ENCODE measurements at places on chromosomes 5 and 9.

- DNase-seq = no peak
Measured at GRCh38 chr5:38297830-38298608, 39.7 kb downstream of the EGFLAM start.

DNA sequence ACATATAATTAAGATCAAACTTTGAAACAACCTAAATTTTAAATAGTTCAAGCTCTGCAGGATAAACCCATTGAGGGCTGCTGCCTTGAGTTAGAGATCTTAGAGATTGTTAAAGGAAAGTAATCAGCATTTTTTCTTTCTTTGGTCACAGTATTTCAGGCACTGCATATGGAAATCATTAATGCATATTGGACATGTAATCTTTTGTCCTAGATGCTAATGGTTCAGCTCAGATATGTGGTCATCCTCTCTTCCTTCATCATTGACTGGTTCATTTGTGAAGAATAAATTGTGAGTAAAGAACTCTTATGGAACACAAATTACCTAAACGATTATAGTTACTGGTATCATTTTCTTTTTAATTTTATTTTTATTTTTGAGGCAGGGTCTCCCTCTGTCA, 82.0 kb upstream of the PRLR start:
- DNase-seq = no peak

GRCh38 chr5:127650022-127650421, 1.1 kb downstream of the CTXN3 start:
- DNase-seq = no peak

GRCh38 chr5:16000056-16000455, 179.5 kb downstream of the MARCHF11 start:
- DNase-seq = no peak

DNA sequence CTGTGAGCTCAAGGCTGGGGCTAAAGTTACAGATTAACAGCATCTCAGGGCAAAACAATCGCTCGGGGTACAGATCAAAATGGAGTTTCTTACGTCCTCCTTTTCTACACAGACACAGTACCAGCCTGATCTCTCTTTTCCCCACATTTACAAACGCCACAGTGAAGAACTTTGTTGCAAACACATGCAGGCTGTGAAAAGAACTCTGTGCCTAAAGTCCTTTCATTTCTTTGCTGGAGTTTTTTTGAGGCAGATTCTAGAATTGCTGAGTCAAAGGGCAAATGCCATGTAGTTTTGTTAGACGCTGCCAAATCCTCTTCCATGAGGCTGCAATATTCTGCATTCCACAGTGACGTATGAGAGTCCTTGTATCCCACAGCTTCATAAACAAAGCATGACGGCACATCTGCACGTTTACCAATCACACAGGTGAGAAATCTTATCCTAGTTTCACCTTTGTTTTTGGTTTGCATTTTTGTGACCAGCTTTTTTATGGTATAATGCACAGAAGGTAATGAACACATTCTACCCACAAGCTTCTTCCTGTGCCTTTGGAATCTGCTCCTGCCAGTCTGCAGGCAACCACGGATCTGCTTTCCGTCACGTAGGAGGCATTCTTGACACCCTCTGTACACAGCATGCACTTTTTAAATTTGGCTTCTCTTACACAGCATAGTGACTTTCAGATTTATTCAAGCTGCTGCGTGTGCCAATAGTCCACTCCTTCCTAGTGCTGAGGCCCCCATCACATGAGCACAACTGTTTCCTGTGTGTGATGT, 44.6 kb upstream of the LPCAT1 start:
- DNase-seq = no peak

DNA sequence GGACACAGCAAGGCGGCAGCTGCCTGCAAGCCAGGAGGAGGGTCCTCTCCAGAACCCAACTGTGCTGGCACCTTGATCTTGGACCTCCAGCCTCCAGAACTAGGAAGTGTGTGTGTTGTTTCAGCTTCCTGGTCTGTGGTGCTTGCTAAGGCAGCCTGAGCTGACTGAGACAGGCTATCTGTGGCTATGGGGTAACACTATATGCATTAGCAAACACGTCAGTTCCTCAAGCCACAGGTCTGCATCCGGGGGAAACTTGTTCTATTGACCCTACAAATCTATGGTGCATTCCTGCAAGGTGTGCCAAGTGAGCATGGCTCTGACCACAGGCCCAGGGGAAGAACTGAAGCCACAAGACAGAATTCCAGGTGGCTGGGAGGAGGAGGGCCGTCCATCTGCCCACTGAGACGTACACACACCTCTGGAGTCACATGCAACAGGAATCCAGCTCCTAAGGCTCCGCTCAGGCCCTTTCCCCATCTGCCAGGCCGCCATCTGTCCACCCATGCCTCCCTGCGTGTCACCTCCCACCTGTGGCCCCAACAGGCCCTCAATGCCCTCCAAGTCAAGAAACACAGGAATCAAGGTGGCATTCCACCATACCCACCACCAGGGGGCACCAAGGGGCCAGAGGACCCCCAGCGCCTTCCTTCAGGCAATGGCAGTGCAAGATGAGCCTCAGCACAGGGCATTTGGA, 174.9 kb downstream of the ROR2 start:
- DNase-seq = peak; percentile 77

GRCh38 chr5:173913686-173914321, 25.7 kb downstream of the CPEB4 start:
- no peak for DNase-seq

- no peak for DNase-seq
Measured at GRCh38 chr5:44932922-44933585, 124.3 kb downstream of the MRPS30 start.

GRCh38 chr5:125883223-125883622, 540.0 kb upstream of the GRAMD2B start:
- DNase-seq = no peak

GRCh38 chr9:134795446-134795845, 85.2 kb upstream of the FCN2 start:
- no peak for DNase-seq

- no peak for DNase-seq
Measured at GRCh38 chr5:59660737-59661136, 232.8 kb downstream of the PDE4D start.

- DNase-seq = no peak
Measured at GRCh38 chr9:86667307-86667706, 280.0 kb downstream of the GAS1 start.

DNA sequence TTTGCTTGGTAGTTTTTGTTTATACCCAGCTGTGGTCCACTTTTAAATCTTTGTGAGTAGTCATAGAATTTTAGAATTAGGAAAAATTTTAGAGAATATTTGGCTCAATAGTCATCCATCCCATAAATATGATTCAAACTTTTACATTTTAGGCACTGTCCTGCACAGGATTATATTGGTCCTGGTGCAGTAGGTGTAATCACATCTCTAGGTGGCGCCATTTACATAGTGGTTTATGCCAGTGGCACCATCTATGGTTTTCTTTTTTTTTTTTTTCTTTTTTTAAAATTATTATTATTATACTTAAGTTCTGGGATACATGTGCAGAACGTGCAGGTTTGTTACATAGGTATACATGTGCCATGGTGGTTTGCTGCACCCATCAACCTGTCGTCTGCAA, 260.7 kb upstream of the KCNN2 start:
- no peak for DNase-seq

GRCh38 chr5:93603793-93604643, 21.0 kb downstream of the NR2F1 start:
- no peak for DNase-seq

GRCh38 chr5:14270209-14270702, 127.1 kb downstream of the TRIO start:
- no peak for DNase-seq

DNA sequence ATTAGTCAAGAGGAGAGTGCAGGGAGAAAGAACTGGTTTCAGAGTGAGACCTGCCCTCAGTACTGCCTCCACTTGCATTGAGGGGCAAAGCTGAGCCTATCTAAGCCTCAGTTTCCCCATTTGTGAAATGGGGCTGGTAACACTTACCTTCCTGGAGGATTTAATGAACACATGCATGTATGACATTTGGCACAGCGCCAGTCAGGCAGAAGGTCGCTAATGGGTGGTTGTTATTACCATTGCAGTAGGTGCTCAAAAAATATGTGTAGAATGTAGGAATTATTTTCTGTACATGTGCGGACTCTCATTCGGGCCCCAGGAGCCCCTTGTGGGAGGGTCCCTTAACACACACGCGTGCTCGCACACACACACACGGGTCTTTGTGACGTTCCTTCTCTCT, 10.9 kb downstream of the FAT2 start:
- no peak for DNase-seq

GRCh38 chr5:864492-865167, 13.8 kb upstream of the ZDHHC11 start:
- no peak for DNase-seq

DNA sequence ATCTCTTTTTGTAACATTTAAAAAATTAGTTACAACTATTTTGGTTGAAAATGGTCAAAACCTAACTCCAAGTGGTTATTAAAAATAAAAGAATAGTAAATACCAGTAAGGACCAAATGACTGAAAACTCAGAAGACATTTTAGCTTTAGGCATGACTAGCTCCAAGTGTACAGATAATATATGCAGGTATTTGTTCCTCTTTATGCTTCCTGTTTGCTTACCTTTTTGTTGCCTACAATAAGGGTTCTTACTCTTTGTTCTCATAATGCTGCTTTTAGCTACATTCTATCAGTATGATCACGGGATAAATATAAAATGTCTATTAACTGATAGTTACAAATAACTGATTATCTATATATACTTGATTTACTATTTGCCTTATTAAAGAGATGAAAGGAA, 259.6 kb downstream of the CDH12 start:
- DNase-seq = no peak

GRCh38 chr5:154701181-154701580, 54.0 kb upstream of the LARP1 start:
- DNase-seq = no peak

- DNase-seq = peak; percentile 56
Measured at GRCh38 chr9:95515272-95516113, 1.3 kb downstream of the PTCH1 start.

DNA sequence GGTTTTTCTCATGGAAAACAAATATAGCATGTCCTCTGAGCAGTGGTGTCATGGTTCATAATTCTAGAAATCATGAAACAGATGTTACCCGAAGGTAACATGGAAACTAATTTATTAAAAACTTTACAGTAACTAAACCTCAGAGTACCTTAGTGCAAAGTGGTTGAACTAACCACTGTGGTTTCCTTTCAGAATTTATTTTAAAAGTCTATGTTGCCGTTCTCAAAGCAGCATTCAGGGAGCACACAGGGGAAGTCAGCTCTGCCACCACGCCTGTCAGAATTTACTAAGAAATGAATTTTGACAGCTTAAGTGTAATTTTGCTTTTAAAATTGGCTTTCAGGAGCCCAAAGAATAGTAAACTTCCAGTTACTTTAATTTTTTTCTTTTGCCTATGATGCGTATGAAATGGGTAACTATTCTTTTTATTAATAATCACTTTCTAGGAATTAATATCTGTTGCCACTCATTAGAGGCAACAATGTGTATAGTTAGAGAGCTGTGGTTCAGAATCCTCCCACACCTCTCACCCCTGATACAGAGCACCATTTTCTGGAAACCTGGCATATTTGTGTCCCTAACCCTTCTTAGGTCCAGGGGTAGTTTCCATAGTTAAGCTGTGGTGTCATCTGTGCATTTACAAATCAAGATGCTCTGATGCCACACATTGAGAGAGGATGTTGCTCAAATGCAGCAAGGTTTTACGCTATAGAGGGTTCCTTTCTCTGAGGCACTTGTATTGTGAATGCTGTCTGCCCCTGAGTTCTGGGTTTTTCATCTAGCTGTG, 202.6 kb downstream of the ZSWIM6 start:
- DNase-seq = peak; percentile 28

- no peak for DNase-seq
Measured at GRCh38 chr5:78995521-78996007, 10.5 kb upstream of the ARSB start.

DNA sequence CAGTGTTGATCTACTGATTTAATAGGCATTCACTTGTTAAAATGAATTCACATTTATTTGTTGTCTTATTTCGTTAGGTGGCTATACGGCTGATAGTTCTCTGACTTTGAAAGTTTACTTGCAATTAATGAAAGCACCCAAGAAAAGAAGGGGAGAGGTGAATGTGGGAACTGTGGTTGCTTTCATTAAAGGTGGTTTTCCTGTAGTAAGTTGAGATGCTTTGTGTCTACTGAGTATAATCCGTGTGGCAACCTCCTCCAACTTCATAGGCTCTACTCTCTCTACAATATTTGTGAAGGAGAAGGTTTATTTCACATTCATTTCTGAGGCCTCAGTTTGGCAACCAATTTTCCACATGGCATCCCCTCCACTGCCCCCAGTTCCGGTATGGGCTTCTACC, 12.8 kb upstream of the MACIR start:
- DNase-seq = no peak

GRCh38 chr5:13632676-13633075, 311.8 kb downstream of the DNAH5 start:
- no peak for DNase-seq

DNA sequence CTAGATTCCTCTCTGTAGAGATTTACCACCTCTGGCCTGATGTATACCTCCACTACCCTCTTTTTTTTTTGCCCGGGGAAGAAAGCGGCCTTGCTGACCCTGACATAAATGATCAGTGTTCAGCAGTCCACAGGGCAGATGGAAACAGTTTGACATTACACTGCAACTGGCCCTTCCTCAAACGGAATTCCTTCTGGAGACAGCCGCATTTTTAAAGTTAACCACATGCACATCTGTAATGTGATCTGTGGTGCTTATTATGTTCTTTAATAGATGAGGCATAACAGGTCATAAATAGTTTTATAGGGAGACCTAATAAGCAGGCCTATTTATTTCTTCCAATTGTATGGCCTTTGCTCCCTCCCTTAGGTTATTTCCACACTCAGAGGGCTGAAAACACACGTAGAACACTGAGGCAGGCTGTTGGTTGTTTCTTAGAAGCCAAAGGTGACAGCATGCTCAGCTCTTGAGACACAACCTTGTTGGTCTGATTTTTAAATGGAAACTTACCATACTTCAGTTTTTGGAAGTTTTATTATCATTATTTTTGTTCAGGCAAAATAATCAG, 84.0 kb upstream of the APC start:
- DNase-seq = no peak

DNA sequence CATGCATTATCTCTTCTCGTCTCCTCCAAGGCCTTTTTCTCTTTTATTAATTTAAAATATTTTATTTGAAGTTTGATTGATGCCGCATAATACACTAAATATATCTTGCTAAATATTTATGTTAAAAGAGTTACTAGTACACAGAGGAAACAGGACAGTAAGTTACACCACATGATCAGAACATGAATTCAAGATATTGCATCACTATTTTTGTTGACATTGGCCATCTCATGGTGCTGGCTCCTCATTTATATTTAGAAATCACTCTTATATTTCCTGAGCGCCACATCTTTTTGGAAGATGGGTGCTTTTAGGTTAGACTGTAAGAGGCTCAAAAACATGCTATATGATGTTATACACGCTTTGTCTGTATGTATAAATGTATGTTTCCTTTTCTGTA, 23.0 kb downstream of the SPEF2 start:
- no peak for DNase-seq

DNA sequence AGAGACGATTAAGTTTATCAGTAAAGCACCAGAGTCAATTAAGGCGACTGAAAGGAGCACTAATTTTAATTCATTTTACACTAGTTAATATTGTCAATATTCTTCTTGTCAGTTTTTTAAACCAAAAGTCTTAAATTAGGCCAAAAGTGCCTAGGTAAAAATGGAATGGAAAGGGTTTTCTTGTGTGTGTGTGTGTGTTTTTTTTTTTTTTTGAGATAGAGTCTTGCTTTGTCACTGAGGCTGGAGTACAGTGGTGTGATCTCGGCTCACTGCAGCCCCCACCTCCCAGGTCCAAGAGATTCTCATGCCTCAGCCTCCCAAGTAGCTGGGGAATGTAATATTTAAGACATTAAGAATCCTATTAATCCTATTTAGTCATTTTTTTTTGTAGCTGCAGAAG, 3.1 kb upstream of the APC start:
- DNase-seq = no peak

Measured in activated CD4-positive, alpha-beta memory T cell treated with anti-CD3 and anti-CD28 coated beads for 36 hours (primary cell).